SW480 (cell line): ENCODE measurements at places on chromosomes 1 and 21.

GRCh38 chr1:91924146-91924545, 25.1 kb upstream of the BRDT start:
- DNase-seq = peak; percentile 84

GRCh38 chr1:235087906-235088305, 40.7 kb downstream of the TOMM20 start:
- DNase-seq = peak; percentile 61

DNA sequence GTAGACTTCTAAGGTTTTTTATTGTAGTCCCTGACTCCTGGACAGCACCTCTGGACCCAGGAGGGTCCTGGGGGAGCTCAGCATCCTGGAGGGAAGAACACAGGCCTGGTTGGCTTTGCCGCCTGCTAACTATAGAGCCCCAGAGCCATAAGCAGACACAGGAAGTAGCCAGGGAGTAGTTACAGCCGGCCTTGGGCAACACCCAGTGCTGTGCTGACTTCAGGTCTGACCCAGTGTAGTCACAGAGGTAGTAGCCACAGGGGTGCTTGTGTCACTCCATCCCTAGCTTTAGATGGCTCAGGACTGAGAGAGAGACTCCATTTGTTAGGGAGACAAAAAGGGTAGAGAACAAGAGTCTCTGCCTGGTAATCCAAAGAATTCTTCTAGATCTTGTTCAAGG, 21.9 kb downstream of the MCOLN2 start:
- DNase-seq = no peak

- peak; percentile 34 for DNase-seq
Measured at GRCh38 chr1:16971341-16972188, 8.9 kb downstream of the MFAP2 start.

- peak; percentile 50 for DNase-seq
Measured at GRCh38 chr1:37113285-37113997, 79.1 kb upstream of the GRIK3 start.

GRCh38 chr1:191350938-191351337, 807.3 kb upstream of the RGS18 start:
- no peak for DNase-seq

GRCh38 chr1:100130552-100131077, 2.1 kb downstream of the SASS6 start:
- DNase-seq = no peak

- DNase-seq = no peak
Measured at GRCh38 chr1:17486242-17486641, 46.8 kb upstream of the RCC2 start.

- no peak for DNase-seq
Measured at GRCh38 chr1:199954699-199955098, 72.8 kb upstream of the NR5A2 start.

- DNase-seq = no peak
Measured at GRCh38 chr1:159584536-159584935, 3.1 kb upstream of the APCS start.

- DNase-seq = no peak
Measured at GRCh38 chr1:226675715-226676357, 63.2 kb downstream of the ITPKB start.

DNA sequence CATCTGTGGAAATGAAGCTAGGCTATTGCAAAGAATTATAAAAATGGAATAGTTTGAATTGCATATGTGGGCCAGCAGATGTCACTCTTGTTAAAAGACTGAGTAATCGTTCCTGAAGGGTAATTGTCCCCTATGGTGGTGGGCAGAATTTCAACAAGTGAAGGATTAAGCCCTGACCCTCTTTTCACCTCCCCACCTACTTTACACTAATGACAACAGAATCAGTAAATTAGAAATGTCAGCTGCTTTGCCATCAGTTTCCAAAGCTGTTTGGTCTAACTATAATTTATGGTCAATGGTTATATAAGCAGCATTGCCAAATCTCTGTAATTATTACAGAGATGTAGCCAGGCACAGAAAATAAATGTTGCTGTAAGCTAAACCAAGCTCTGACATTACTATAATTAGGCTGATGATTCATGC, 898.6 kb downstream of the AMY1C start:
- peak; percentile 27 for DNase-seq

DNA sequence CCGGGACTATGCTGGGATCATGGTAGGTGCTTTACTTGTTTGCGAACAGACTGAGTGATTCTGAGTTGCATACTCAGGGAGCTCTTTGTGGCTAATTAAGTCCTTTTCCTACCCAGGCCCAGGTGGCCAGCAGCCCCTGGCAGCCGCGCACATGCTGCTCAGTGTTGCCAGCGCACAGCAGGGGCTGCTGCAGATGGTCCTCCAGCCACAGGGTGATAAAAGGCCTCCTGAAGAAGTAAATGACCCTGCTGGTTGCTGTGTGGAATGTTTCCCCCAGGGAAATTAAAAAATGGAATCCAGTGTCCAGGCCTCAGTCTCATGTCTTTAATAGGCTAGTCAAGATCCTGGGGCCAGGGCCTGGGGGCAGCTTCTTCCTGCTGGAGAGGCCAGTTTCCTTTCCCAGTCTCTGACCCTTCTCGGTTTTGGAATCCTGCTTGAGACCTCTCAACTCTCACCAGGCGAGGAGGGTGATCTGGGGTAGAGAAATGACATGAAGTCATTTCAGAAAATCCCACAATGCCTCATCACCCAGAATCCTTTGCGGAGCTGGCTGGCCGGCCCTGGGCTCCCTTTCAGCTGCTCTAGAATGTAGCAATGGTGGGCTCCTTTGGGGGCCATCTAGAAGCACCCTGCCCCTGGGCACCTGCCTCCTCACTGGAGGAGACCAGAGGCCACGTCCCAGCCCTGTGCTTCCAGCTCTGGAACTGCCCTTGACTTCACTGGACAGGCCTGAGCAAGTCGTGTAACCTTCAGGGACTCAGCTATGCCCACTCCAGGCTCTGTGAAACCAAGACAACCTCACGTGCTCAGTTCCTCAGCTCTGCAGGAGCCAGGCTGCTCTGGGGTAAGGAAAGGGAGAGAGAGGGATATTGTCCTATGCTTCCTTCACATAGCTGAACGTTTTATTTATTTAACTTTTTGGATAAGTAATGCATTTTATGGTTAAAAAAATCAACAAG, 131.4 kb downstream of the MRPS6 start:
- no peak for DNase-seq
